ENCODE measurements at places on chromosomes 2 and 18.

DNA sequence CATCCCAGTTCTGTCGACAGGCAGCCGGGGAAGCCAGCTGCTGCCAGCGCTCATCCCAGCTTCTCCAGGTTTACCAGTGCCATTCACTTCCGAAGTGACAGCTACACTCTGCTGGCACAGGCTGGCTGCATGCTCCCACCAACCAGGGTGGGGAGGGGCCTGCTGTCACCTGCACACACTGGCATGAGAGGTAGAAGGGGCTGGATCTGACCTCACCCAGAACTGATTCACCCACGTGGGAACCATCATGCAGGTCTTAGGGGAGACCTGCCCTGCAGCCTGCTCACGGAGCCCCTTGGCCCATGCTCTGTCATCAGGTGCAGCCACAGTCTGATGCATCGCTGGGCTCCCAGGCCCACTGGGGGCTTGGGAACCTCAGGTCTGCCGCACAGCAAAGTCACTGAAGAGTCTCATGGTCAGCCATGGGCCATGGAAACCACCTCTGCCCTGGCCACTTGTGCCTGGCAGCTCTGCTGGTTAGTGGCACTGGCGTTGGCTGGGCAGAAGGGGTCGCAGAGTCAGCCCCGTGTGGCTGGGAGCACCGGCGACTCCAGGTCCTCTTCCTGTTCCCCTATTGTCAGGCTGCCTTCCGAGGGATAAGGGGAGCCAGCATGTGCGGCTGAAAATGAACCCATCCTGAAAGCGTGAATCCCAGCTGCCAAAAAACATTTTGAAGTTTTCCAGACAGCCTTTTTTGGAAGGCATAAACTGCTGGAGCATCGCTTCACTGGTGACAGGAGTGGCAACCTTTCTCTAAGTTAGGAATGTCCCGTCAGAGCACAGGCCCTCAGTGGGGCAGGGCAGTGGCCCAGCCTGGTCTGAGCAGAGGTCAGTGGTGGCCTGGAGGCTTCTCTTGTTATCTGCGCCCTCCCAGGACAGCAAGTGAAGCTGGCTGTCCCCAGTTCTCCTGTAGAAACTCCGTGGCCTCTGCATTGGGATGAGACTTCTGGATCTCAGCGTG lies 157.8 kb downstream of the SEPTIN10 start:
- DNase-seq: no peak

DNA sequence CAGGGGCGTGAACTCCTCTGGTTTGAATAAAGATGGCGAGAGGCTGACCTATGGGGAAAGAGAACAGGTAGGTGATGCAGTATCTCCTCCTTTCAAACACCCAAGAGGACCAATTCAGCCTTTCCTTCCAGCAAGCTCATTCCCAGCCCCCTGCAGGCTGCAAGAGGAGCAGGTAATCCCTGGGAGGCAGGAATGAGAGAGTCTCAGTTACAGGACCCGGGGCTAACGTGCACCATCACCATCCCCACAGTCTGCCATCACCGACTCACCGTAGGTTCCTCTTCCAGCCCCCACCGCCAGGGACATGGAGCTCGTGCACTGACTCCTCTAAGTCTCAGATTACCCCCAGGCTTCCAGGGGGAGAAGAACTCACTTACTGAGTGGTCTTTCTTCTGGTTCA lies 26.7 kb downstream of the XDH start:
- DNase-seq: no peak

GRCh38 chr2:24086241-24086640 lies 1.6 kb upstream of the TP53I3 start:
- no peak for DNase-seq

DNA sequence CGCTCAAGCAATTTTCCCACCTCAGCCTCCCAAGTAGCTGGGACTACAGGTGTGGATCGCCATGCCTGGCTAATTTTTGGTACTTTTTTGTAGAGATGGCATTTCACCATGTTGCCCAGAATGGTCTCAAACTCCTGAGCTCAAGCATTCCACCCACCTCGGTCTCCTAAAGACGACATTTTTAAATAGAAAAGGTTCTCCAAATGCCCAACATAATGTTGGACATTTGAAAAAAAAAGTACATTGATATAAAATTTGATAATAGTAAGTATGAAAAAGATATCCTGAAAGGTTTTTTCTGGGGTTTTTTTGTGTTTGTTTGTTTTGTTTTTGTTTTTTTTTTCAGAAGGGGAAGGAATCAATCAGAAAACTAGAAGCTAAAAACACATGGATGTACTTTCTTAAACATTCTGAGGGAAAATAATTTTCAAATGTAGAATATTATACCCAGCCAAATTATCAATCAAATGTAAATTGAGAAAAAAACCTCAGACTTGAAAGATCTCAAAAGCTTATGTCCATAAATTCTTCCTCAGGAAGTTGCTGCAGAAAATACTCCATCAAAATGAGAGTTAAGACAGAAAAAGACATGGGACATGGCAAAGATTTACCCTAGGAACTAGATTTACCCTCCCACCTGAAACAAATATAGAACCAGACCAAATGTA lies 42.8 kb upstream of the MYCN start:
- no peak for DNase-seq

GRCh38 chr2:186820303-186820702 lies 28.7 kb downstream of the ZSWIM2 start:
- no peak for DNase-seq

DNA sequence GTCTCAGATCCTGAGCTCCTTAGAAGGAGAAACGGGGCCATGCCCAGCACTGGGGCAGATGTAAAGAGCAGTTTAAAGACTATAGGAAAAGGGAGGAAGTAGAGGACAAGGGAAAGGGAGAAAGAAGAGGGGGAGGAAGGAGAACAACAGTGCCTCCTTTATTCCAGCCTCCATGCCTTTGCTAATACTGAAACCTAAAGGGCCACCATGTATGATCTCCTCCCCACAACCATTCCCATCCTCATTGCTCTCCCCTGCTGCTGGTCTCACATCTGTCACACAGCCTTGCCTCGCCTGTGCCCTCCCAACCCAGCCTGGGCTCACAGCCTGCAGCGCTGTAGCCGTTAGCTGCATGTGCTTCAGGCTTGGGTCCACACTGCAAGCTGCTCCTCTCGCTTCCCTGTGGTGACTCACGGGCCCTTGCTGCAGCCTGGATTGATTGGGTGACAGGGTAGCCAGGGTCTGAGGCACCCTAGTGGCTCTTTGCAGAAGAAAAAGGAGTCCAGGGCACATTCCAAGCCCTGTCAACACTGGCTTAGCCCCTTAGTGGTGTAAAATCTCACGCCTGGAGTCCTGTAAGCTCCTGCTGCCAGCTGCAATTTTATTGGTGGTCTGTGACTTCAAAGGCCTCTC lies 281.9 kb downstream of the SRBD1 start:
- no peak for DNase-seq

DNA sequence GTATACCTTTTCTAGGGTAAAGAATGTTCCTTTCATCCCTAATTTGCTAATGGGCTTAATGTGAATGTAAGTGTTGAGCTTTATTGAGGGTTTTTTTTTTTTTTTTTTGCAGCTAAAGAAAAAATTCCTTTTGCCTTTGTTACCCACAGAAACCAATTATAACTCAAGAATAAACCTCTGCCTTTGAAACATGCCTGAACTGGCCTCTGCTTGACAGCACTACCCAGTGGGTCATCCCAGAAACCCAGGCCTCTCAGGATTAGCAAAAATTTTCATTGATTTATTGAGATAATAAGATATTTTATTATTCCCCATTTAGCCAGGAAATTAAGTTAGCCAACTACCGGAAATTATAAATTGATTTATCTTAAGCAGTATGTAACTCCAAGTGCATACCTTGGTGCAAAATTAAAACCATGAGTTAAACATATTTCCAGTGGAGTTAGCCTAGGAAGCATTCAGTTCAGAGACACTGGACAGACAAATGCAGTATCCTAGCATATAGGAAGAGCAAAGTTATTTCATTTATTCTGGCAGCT lies 67.0 kb upstream of the RASGRP3 start:
- DNase-seq: no peak

GRCh38 chr18:9756933-9757470 lies 48.9 kb downstream of the RAB31 start:
- no peak for DNase-seq

- DNase-seq: no peak
These were observed 87.4 kb downstream of the MYT1L start for GRCh38 chr2:2243666-2244065.

DNA sequence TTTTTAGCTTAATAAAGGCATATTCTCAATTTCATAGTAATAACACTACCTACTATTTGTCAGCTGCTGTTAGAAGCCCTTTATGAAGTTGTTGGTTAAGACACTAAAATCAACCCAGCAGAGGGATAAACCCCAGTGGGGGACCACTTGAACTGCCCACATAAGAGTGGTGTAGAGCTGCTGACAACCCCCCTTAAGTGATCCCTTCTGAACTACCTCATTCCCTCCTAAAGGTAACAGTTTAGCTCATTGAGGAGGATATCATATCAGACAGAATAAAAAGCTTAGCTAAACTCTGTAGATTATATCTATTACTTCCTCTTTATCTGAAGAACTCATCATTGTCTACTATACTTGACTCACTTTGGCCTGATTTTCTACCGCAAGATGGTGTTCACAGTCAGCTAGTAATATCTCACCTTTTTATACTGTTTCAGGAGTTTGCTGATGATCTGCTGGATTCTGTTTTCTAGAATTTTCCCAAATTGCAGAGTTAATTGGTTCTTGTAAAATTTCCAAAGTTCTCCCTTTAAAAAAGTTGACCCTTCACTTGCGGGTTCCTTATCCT lies 16.2 kb downstream of the GALM start:
- DNase-seq: no peak

- no peak for DNase-seq
These were observed 120.2 kb downstream of the FEZ2 start for GRCh38 chr2:36477746-36478145.

DNA sequence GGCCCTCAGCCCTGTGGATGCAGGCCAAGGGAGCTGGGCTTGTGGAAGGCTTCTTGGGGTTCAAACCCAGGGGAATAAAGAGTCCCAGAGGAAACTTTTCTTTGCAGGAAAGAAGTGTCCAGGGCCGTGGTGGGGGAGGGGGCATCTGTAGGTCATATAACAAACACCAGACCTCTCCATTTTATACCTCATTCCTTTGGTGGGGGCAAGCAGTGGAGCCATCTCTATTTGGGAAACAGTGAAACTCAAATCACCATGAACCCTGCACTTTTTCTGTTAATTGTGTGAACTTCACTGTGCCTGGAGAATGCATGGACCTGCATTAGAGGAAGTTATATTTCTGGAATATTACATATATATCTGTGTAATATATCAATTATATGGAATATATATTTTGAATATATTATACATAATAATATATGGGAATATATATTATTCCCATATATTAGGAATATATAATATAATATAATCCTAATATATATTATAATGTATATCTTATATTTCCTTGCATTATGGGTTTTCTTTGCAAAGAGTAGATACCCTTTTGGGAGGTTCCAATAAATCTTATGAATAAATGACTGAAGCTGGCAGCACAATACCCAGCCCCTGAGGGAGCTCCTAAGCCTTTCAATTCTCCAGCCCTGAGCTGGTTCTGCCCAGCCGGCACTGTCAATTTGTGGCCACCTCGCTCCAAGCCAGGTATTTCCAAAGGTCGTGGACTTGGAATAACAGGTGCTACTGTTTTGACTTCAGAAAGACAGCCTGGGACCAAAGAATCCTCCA lies 97.7 kb upstream of the PKDCC start:
- no peak for DNase-seq

- DNase-seq: no peak
These were observed 43.0 kb downstream of the CAPN13 start for GRCh38 chr2:30764021-30764800.

- DNase-seq: no peak
These were observed 632.4 kb downstream of the NYAP2 start for GRCh38 chr2:226031647-226032501.

DNA sequence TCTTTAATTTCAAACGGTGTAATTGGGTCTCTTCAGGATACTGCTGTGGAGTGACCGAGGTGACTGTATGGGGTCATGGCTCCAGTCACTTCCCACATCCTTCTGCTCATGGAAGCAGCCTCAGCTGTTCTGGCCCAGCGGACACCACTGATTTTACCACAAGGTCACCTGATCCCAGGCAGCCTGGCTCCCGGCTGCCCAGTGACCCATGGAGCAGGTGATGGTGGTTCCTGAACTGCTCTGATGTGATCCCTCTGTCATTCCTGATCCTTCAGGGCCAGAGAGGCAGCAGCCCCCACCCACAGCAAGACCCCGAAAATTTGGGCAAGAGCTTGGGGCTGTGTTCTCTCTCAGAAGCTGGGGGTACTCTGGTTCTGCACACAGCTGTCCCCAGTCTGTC lies 35.5 kb upstream of the HS6ST1 start:
- DNase-seq: no peak

DNA sequence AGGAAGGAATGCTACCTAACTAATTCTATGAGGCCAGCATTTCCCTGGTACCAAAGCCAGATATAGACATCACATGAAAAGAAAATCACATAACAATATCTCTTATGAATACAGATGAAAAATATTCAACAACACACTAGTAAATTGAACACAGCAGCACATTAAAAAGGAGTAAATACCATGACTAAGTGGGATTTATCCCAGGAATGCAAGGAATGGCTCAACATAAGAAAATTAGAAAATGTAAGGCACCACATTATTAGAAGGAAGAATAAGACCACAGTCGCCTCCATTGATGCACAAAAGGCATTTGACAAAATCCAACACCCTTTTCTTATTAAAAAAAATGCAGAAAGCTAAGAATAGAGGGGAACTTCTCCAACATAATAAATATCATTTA lies 133.9 kb downstream of the TTC32 start:
- DNase-seq: no peak

GRCh38 chr2:204172145-204172600 lies 235.6 kb downstream of the ICOS start:
- no peak for DNase-seq

DNA sequence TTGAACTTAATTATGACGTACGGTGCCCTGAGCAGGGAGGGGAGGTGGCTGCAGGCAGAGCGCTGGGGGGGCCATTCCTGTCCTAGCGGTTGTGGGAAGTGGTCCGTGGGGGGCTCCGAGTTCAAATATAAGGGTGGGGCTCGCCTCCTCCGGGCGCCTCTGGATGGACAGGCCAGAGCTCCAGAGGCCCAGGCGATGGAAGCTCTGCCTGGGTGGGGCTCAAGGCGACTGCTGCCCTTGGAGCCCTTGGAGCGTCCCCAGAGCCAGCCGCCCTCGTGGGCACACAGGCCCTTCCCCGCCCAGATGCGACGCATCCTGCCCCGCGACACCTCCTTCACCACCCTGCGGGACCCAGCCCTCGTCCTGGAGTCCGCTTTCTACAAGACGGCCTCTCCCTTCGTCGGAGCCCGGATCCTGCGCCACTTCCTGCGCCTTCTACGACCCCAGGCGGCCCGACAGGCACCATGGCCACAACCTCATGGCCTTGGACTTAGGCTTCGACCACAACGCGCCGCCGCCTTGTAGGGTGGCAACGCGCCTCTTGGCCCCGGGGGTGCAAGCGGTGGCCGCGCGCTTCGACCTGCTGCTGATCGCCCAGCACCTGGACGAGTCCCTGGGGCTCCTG lies 10.5 kb downstream of the AQP12B start:
- DNase-seq: no peak
